Memory B cell (primary cell): ENCODE measurements at places on chromosomes 3 and 15.
A peak's percentile ranks its signal among the peaks of the same experiment; 100 is the strongest.

GRCh38 chr3:129276385-129276784 lies 2.3 kb upstream of the HMCES start:
- peaks cover 28% of the 10 kb centered on the region for H3K36me3 ChIP-seq
- no peaks in the 10 kb centered on the region for H3K27me3 ChIP-seq
- peak overlapping the region; percentile 29 for H3K4me3 ChIP-seq
- H3K4me1 ChIP-seq: peaks cover 39% of the 10 kb centered on the region
- DNase-seq: peak; percentile 63
- H3K27ac ChIP-seq: peak overlapping the region; percentile 45

GRCh38 chr3:170801597-170801996 lies 68.4 kb downstream of the RPL22L1 start:
- no peak for DNase-seq
- no peaks in the 10 kb centered on the region for H3K4me1 ChIP-seq
- H3K36me3 ChIP-seq: no peaks in the 10 kb centered on the region

DNA sequence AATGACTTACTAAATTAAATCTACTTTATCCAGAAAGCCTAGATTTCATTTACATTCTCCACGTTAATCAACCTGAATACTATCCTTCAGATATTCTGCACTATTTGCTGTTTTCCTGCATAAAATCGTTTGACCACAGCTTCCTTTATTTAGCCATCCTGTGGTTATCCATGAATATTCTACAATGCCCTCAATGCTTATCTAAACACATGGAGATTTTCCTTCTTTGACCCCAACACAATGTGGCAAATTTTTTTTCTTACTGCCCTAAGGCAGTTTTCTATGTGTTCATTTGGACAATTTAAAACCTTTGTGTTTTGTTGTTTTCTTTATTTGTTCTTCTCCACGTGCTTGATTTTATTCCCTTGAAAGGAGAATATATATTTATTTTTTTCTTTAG lies 495.5 kb upstream of the ROBO1 start:
- no peaks in the 10 kb centered on the region for H3K4me1 ChIP-seq
- no peak overlapping the region for H3K4me3 ChIP-seq
- no peak overlapping the region for H3K27ac ChIP-seq
- DNase-seq: no peak
- H3K27me3 ChIP-seq: no peaks in the 10 kb centered on the region

- no peak overlapping the region for H3K4me3 ChIP-seq
- H3K36me3 ChIP-seq: no peaks in the 10 kb centered on the region
- DNase-seq: no peak
- peaks cover 1% of the 10 kb centered on the region for H3K27me3 ChIP-seq
- peaks cover 2% of the 10 kb centered on the region for H3K4me1 ChIP-seq
- H3K27ac ChIP-seq: no peak overlapping the region
These were observed 656.7 kb upstream of the CCDC54 start for GRCh38 chr3:106720510-106720909.

GRCh38 chr15:38878026-38878425 lies 313.4 kb upstream of the RASGRP1 start:
- H3K4me3 ChIP-seq: no peak overlapping the region
- H3K36me3 ChIP-seq: no peaks in the 10 kb centered on the region
- no peak overlapping the region for H3K27ac ChIP-seq
- H3K27me3 ChIP-seq: peaks cover 2% of the 10 kb centered on the region

DNA sequence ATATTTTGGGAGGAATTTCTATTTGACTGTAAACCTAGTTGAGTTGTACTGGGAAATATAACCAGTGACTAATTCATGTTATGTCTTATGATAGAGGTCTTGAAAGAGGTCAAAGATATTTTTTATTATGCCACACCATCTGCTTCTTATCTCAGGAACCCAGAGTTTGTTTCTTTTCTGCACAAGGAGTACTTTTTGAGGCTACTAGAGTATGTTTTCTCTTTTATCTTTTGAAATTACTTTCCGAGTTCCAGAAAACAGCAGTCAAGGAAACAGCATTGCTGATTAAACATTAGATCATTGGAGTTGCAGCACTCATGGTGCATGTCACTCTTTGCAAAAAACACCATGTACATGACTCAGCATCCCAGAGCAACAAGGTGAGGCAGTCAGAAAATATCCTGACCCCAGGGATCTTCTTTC lies 645.8 kb upstream of the NR2F2 start:
- no peaks in the 10 kb centered on the region for H3K36me3 ChIP-seq
- no peak for DNase-seq
- H3K4me3 ChIP-seq: no peak overlapping the region
- no peaks in the 10 kb centered on the region for H3K4me1 ChIP-seq
- H3K27me3 ChIP-seq: no peaks in the 10 kb centered on the region

DNA sequence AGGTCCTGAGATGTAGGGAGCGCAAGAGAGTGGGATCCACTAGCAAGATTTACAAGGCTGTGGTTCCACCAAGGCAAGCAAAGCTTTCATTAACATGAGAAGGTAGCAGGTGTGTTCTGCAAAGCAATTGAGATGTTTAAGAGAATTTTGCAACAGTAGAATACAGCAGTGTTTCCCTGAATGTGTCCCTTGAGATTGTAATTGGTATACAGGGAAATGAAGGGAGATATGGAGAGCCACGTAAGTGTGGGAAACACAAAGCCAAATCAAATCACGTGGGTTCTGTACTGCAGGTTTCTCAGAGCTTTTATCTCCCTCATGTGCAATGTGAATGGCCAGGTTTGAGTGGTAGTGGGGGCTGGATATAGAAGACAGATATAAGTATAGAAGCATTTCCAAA lies 67.3 kb downstream of the ATG7 start:
- peak overlapping the region; percentile 32 for H3K27ac ChIP-seq
- no peak overlapping the region for H3K4me3 ChIP-seq
- H3K36me3 ChIP-seq: peaks cover 11% of the 10 kb centered on the region
- H3K4me1 ChIP-seq: no peaks in the 10 kb centered on the region

- no peaks in the 10 kb centered on the region for H3K36me3 ChIP-seq
- no peak overlapping the region for H3K27ac ChIP-seq
- H3K4me3 ChIP-seq: no peak overlapping the region
- peaks cover 15% of the 10 kb centered on the region for H3K4me1 ChIP-seq
- H3K27me3 ChIP-seq: peaks cover 13% of the 10 kb centered on the region
These were observed 169.0 kb upstream of the BCL6 start for GRCh38 chr3:187914231-187914630.

- H3K27me3 ChIP-seq: no peaks in the 10 kb centered on the region
- H3K36me3 ChIP-seq: no peaks in the 10 kb centered on the region
- no peak for DNase-seq
- no peaks in the 10 kb centered on the region for H3K4me1 ChIP-seq
- no peak overlapping the region for H3K27ac ChIP-seq
These were observed 237.2 kb downstream of the AGBL1 start for GRCh38 chr15:86316726-86317383.

DNA sequence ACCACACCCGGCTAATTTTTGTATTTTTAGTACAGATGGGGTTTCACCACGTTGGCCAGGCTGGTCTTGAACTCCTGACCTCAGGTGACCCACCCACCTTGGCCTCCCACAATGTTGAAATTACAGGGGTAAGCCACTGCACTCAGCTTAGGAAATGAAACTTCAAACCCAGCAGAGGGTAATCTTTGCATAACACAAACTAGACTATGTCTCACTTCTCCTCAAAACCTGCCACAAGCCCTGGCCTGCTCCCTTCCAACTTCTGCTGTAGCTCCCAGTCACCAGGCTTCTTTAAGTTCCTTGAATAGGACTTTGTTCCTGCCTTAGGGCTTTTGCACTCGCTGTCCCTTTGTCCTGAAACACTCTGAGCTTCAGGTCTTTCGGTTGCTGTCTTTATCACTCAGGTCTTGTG lies 39.2 kb upstream of the SEMA4B start:
- peak overlapping the region; percentile 37 for H3K4me3 ChIP-seq
- no peak for DNase-seq
- peak overlapping the region; percentile 67 for H3K27ac ChIP-seq
- peaks cover 39% of the 10 kb centered on the region for H3K4me1 ChIP-seq
- no peaks in the 10 kb centered on the region for H3K36me3 ChIP-seq

- peaks cover 54% of the 10 kb centered on the region for H3K36me3 ChIP-seq
- no peaks in the 10 kb centered on the region for H3K4me1 ChIP-seq
- no peak for DNase-seq
- H3K27ac ChIP-seq: peak overlapping the region; percentile 19
- H3K4me3 ChIP-seq: no peak overlapping the region
- H3K27me3 ChIP-seq: no peaks in the 10 kb centered on the region
These were observed 147.0 kb upstream of the LRRFIP2 start for GRCh38 chr3:37321377-37321781.
